ENCODE measurements at places on chromosomes 6 and 20.

GRCh38 chr6:150813993-150814359 lies 51.5 kb upstream of the MTHFD1L start:
- peak; percentile 11 for DNase-seq

- DNase-seq, result no peak
Observed at GRCh38 chr20:49685161-49685601, 28.5 kb downstream of the B4GALT5 start.

- no peak for DNase-seq
Observed at GRCh38 chr6:147585256-147585655, 76.8 kb downstream of the SAMD5 start.

GRCh38 chr6:14664112-14664601 lies 546.6 kb downstream of the CD83 start:
- DNase-seq, result no peak

DNA sequence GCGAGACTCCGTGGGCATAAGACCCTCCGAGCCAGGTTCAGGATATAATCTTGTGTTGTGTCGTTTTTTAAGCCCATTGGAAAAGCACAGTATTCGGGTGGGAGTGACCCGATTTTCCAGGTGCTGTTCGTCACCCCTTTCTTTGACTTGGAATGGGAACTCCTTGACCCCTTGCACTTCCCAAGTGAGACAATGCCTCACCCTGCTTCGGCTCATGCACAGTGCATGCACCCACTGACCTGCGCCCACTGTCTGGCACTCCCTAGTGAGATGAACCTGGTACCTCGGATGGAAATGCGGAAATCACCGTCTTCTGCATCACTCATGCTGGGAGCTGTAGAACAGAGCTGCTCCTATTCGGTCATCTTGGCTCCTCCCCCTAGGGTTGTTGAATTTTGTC lies 307.7 kb upstream of the DEFB115 start:
- no peak for DNase-seq

GRCh38 chr6:170438402-170438753 lies 114.7 kb downstream of the PSMB1 start:
- DNase-seq, result peak; percentile 95

- DNase-seq, result no peak
Observed at GRCh38 chr6:168206661-168207274, 112.8 kb downstream of the DACT2 start.

- DNase-seq, result no peak
Observed at GRCh38 chr6:31874084-31874670, 4.6 kb downstream of the SLC44A4 start.

- no peak for DNase-seq
Observed at GRCh38 chr6:3805448-3806123, 43.6 kb upstream of the FAM50B start.

GRCh38 chr6:39997101-39997635 lies 62.9 kb upstream of the MOCS1 start:
- no peak for DNase-seq

GRCh38 chr6:16704401-16705045 lies 56.7 kb downstream of the ATXN1 start:
- no peak for DNase-seq

GRCh38 chr6:52216932-52217575 lies 27.2 kb downstream of the IL17F start:
- no peak for DNase-seq

DNA sequence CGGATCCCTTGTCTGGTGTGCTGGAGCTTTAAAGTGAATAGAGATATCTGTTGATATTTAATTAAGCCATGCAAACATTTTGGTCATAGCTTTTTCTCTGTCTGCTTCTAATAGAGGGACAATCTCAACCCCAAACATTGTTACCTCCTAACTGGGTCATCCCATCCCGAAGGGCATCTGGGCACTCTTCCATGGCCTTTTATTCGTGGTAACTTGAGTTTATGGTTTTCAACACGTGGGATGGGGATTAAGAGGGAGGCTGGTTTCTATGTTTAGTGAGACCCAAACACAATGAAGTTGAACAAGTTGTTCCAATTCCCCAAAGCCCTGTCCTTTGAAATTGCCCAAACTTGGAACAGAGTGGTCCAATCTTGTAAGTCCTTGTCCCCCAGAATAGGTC lies 1.4 kb upstream of the ENPP5 start:
- DNase-seq, result no peak

DNA sequence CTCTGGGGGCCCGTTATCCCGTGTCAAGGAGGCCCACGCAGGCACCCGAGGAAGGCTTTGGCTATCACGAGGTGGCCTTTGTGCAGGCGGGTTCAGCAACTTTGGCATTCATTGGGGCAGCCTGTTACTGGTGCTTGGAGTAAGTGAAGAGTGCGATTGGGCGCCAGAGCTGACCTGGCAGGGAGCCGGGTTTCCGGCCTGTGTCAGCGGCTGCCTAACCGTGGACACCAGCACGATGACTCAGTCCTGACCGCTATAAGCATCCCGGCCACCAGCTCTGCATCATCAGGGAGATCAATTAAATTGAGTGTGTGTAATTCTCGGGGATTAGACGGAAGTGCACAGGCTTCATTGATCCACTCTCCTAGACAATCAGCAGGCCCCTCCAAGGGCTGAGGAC lies 45.9 kb downstream of the CDH4 start:
- DNase-seq, result no peak

DNA sequence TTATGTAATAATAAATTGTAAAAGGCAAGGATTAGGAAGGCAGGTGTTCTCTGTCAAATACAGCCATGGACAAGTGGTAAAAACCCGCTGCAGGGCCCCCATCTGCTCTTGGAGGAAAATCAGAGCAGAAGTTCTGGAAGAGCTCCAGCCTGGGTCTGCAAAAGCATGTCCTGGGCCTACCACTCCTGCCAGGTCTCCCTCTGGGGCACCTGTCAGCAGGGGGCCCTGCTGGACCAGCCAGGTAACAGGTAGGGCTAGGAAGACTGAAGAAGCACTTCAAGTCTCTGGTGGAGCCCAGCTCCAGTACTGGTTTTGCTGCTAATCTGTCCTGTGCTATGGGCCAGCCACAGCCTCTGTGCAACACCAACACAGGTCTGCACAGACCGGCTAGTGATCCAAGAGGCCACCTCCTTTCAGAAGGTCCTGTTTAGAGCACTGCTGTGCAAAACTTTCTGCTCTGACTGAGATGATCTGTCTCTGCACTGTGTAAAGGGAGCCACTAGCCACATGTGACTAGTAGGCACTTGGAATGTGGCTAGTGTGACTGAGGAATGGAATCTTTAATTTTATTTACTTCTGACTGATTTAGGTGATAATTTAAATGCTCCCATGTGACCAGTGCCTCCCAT lies 30.2 kb downstream of the RRBP1 start:
- no peak for DNase-seq

DNA sequence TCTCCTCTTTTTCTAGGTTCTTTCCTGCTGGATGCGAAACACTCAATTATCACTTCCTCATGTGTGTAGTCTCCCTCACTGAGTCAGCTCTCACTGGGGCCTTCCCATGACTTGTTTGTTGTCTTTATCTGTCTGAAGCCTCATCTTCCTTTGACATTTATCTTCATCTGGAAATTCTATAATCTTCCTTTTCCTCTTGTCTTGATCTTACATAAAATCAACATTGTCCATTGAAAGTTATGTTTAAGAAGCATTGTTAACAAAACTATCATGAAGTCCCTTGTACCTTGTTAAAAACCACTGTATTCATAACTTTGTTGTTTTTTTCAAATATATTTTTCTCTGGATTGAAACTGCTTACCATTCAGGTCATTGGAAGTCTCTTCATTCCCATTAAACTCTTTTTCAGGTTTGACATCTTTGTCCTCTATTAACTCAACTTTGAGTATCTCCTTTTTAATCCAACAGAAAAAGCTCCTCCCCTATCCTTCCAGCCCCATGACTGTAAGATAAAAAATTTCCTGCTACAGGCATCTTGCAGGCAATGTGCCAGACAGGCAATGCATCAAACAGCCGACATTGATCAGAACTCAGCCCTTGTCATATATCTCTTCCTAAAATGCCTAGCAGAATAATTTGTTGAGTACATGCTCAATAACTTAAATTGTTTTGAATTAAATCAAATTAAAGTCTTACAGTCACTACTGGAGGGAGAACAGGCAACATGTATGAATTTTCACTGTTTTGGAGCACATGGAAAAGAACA lies 34.8 kb downstream of the MYLIP start:
- no peak for DNase-seq

DNA sequence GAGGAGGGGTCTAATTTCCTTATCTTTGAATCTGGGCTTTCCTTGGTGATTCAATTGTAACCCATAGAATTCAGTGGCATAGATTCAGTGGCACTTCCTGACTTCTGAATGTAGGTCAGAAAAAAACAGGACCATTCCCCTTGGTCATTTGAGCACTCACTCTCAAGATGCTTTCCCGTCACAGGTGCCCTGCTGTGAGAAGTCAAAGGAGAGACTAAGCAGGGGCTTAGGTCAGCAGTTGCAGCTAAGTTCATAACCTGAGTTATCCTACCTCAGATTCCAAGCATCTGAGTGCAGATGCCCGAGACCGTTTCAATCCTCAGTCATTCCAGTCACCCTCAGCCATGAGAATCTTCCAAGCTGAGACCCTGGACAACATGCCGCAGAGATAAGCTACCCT lies 506.6 kb downstream of the FRK start:
- no peak for DNase-seq

- no peak for DNase-seq
Observed at GRCh38 chr20:32563311-32564272, 21.5 kb downstream of the NOL4L start.

DNA sequence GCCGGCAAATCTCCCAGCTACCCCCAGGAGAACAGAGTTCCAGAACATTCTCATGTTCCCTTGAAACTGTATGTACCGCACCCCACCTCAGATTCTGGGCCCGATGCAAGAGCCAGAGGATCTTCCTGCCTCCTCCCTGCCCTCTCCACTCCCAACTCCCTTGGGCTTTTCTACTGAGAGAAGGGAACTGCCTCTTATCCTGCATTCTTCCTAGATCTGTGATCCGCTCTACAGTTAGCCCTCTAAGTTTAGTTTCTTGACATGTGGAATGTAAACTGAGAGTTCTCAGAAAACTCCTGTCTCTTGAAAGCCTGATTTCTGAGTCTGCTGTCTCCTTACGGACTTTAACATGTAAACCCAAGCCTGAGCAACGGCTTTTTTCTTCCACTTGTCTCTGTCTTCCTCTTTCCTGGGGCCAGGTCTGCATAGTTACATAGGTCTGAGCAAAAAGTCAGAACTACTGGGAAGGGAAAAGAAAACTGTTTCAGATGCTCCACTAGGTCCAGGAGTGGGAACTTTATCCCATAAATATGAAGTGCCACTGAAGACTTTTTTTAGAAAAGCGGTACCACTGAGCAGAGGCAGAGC lies 86.5 kb upstream of the TNFAIP3 start:
- DNase-seq, result no peak

DNA sequence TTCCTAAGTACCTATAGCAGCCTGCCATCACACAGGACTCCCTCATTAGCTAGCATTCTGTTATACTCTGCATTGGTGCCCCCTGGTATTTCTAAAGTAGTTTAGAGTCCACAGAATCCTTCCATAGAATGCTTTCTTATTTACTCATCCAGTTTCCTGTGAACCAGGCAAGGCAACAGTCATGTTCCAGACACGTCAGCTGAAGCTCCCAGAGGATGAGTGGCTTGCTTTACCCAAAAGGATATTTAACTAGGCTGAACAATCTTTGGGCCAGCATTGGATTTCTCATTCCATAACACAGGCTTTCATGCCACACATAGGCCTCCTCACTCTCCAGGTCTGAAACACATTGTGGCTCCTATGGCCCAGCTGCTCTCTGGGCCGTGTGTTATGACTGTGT lies 203.8 kb upstream of the MAP3K7 start:
- no peak for DNase-seq

DNA sequence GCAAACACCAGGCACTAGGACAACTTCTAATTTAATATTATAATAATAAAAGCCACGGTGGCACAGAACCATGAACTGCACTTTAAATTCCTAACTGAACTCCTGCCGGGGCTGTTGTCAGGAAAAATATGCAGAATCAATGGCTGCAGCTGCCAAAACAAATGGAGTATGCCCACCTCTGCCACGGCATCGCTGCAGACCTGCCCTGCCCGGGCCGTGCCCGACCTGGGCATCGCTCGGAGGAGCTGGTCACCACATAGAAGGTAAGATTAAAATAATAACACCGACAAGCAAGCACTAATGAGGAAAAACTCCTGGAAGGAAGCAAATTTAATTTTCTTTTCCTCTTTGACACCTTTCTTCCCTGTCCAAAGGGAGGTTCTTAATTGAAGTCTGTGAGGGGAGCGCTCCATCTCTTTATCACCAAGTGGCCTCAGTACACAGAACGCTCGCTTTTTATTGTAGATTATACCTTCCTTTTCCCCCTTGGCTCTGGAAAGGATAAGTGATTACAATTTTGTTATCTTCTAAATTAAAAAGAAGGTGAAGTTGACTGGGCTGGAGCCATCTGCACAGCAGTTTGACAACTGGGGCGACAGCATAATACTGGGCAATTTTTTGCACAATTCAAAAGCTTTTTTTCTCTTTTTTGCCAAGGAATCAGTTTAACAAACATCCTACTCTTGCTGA lies 351.3 kb downstream of the ZFAND3 start:
- no peak for DNase-seq

DNA sequence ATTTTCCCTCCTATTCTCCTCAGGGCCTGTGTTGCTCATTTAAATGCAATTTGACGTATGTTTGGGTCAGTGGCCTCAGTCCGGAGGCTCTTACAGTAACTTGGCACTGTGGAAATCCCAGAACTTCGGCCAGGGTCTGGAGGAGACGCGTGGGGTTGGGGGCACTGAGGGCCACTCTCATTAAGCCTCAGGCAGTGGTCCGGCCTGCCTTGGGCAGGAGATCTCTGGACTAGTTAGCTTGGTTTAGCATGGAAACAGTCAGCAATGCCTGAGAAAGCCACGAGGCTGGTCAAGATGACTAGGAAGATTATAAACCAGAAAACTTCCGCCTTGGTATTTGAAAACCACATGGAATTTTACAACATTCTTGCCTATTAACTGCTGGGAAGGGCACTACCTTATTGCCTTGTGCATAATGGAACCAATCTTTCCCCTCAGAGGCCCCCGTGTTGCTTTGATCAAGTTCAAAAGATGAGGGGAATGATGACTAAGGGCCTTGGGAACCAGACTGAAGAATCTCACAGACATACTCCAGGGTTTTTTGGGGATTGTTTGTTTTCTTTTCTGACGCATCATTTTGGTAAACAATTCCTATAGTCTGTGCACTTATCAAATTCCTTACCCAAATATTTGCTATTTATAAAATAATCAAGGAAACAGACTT lies 206.0 kb upstream of the PREP start:
- DNase-seq, result no peak

GRCh38 chr6:26514984-26515383 lies 14.9 kb downstream of the BTN1A1 start:
- DNase-seq, result no peak

DNA sequence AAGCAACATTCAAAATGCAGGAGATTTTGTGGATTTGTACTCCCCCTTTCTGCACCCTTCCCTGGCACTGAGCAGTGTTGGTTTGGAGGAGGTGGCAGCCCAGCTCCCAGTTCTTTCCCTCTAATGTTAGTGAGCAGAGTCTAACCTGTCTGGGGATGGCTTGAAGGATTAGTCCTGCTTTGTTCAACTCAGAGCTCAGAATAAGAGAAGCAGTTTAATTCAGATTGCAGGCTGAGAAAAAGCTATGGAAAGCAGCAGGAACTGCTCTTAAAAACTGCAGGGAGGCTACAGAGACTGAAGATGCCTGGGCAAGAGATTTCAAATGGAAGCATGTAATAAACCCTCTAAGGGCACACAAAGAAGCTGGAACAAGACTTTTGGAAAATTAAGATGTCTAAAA lies 223.4 kb upstream of the GGTLC1 start:
- no peak for DNase-seq

Data from ACHN (cell line).